HFFc6 (cell line): ENCODE measurements at places on chromosomes 7 and 10.

- no peak overlapping the region for H3K4me3 ChIP-seq
- no peak for DNase-seq
- H3K4me1 ChIP-seq: peaks cover 5% of the 10 kb centered on the region; the same call in 1 of the 2 replicates
- H3K27me3 ChIP-seq: no peaks in the 10 kb centered on the region
Measured at GRCh38 chr7:129013048-129013724, 41.7 kb downstream of the TNPO3 start.

- H3K4me3 ChIP-seq: no peak overlapping the region
- H3K27ac ChIP-seq: no peak overlapping the region
- DNase-seq: no peak
- no peaks in the 10 kb centered on the region for H3K36me3 ChIP-seq
- no peaks in the 10 kb centered on the region for H3K4me1 ChIP-seq
Measured at GRCh38 chr7:154896076-154896475, 106.8 kb downstream of the PAXIP1 start.

DNA sequence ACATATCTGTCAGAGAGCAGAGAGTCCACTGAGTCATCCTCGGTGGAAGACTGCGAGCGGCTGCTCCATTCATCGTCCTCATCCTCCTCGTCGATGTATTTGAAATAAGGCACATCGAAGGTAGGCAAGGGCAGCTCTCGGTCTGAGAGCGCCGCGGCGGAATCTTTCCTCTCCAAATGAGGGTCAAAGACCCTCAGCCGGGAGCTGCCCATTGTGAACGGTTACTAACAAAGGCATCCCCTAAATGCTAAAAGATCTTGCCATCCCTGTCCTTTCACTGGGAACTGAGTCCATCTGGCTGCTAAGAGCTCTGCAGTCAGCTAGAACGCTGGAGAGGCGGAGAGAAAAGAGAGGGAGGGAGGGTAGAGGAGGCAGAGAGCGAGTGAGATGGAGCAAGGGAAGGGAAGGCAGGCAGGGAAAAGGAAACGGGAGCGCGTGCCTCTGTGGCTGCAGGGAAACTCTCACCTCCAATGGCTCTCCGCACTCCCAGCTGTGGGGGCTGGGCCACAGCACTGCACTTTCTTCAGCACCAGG lies 163.4 kb downstream of the RAPGEF5 start:
- H3K4me3 ChIP-seq: peak overlapping the region; percentile 78
- H3K36me3 ChIP-seq: no peaks in the 10 kb centered on the region
- H3K27ac ChIP-seq: peak overlapping the region; percentile 34; the same call in 1 of the 2 replicates
- DNase-seq: peak; percentile 21
- H3K4me1 ChIP-seq: peaks cover 14% of the 10 kb centered on the region

- peaks cover 15% of the 10 kb centered on the region for H3K36me3 ChIP-seq
- peaks cover 79% of the 10 kb centered on the region for H3K4me1 ChIP-seq
- no peaks in the 10 kb centered on the region for H3K27me3 ChIP-seq
- no peak for DNase-seq
- H3K4me3 ChIP-seq: no peak overlapping the region
Measured at GRCh38 chr10:22659866-22660265, 54.5 kb downstream of the PIP4K2A start.

GRCh38 chr10:19782430-19783089 lies 33.7 kb upstream of the PLXDC2 start:
- H3K36me3 ChIP-seq: no peaks in the 10 kb centered on the region
- no peak overlapping the region for H3K4me3 ChIP-seq
- H3K4me1 ChIP-seq: no peaks in the 10 kb centered on the region
- no peaks in the 10 kb centered on the region; the same call in 1 of the 2 replicates for H3K27me3 ChIP-seq
- no peak for DNase-seq
- H3K27ac ChIP-seq: no peak overlapping the region

GRCh38 chr7:83347945-83348444 lies 185.3 kb upstream of the PCLO start:
- no peaks in the 10 kb centered on the region for H3K4me1 ChIP-seq
- H3K4me3 ChIP-seq: no peak overlapping the region
- H3K27ac ChIP-seq: no peak overlapping the region
- DNase-seq: peak; percentile 19

DNA sequence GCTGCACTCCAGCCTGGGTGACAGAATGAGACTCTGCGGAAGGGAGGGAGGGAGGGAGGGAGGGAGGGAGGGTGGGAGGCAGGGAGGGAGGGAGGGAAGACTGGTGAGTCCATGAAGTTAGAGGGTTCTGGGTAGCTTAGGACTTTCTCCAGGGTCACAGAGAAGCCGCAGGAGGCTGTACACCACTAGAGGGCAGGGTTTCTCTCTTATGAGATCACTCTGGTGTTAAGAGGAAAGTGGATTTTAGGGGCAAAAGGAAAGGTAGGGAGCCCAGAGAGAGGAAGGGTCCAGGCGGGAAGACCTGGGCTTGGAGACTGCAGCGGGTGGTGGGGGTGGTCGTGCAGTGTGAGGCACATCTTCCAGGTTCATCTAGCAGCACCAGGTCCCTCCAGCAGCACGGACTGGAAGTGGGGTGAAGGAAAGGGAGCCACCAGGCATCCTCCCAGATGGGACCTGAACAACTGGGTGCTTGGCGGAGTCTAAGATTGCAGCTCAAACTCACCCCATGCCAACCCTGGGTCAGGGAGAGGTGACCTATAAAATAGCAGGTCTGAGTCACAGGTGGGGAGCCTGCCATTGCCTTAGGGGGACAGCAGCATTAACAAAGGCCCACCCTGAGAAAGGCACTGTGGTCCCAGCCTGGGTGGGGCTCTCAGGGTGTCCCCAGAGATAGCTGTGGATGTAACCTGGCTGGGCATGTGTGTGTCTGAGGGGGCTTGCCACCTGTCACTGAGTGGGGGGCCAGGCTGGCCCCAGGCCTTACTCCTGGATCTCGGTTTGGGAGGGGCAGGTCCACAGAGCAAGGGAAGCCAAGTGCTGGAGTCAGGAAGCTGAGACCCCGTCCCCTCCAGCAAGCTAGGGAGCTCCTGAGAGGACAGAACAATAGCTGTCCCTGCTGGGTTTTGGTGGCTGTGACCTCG lies 48.5 kb upstream of the SLC29A3 start:
- peaks cover 43% of the 10 kb centered on the region for H3K4me1 ChIP-seq
- H3K27me3 ChIP-seq: no peaks in the 10 kb centered on the region; the same call in 1 of the 2 replicates
- no peaks in the 10 kb centered on the region for H3K36me3 ChIP-seq
- peak; percentile 65 for DNase-seq

GRCh38 chr10:132698211-132698751 lies 87.7 kb downstream of the NKX6-2 start:
- DNase-seq: no peak
- H3K4me3 ChIP-seq: no peak overlapping the region
- peaks cover 1% of the 10 kb centered on the region; the same call in 1 of the 2 replicates for H3K27me3 ChIP-seq
- peaks cover 47% of the 10 kb centered on the region for H3K36me3 ChIP-seq
